Activated CD4-positive, alpha-beta T cell treated with anti-CD3 and anti-CD28 coated beads, Interleukin-2, Interleukin-6, amounts not matched to agents 100 ng/mL and 50 ng/mL, durations not matched to agents 16 hours and 8 hours (primary cell): ENCODE measurements at places on chromosomes 11 and 22.

- no peak for DNase-seq
These were observed 356.3 kb downstream of the SOX6 start for GRCh38 chr11:16000065-16000464.

DNA sequence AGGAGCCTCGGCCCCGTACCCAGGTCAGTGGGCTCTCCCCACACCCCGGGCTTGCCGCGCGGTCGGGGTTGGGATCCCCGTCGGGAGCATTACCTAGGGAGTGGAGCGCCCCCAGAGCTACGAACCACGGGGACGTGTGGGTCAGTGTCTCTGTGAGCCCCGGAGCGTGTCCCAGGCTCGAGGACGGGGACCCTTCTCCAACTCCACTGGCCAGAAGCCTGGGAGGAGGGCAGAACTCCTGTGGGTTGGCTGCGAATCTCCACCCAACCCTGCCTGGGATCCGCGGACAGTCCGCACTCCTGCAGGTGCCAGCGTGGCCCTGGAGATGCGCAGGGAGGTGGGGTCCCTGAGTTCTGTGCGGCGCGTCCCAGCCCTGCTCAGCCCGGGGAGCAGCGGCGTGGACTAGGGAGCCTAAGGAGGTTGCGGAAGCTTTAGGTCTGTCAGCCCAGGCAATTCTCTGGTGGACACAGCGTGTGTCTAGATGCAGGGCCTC lies 346 bp downstream of the PPFIBP2 start:
- no peak for DNase-seq

- DNase-seq = no peak
These were observed 566.2 kb downstream of the TBC1D22A start for GRCh38 chr22:47328550-47329243.

- no peak for DNase-seq
These were observed 6.8 kb upstream of the SLC22A8 start for GRCh38 chr11:63022441-63022840.

- no peak for DNase-seq
These were observed 6.6 kb downstream of the WT1 start for GRCh38 chr11:32428665-32429303.

DNA sequence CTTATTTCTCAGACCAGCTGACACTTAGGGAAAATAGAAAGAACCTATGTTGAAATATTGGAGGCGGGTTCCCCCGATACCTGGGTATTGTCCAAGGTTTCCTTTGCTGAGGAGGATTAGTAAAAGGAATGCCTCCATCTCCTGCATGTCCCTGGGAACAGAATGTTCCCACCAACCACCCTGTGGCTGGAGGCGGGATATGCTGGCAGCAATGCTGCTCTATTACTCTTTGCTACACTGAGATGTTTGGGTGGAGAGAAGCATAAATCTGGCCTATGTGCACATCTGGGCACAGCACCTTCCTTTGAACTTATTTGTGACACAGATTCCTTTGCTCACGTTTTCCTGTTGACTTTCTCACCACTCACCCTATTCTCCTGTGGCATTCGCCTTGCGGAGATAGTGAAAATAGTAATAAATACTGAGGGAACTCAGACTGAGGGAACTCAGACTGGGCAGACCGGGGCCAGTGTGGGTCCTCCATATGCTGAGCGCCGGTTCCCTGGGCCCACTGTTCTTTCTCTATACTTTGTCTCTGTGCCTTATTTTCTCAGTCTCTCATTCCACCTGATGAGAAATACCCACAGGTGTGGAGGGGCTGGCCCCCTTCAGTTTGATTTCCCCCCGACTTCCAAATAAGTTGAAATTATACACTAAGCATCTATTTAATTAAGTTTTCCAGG lies 32.1 kb downstream of the IGLL1 start:
- DNase-seq = no peak

DNA sequence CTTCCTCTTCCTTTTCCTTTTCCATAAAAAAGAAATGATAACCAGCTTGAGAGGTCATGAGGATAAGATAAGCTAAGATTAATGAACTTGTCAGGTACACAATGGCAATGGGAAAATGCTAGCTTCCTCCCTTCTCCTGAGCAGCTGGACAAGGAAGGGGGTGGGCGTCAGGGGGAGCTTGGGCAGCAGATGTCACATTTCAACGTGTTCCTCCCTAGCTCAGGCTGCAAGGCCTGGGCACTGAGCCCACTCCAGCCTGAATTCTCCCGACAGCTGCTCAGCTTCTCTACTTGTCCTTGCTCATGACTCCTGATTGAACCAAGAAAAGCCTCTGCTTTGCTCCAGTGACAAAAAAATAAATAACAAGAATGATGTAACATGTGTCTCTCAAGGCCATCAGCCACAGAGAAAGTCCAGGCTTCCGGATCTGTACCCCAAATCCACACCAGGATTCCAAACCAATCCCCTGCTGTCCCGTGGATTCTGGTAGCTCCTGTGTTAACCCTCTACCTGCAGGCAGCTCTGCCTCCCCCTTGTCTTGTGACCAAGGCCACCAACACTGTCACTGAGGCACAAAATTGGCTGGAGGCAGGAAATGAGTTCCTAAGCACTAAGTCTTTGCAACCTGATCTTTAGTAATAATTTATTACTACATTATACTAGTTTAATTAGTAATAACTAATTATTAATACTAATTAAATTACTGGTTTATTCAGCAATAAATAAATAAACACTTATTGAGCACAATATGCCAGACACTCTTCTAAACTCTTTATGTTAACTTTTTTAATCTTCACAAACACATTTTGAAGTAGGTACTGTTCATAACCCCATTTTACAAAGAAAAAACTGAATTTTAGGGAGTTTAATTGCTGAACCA lies 146.5 kb downstream of the CCDC34 start:
- DNase-seq = no peak

GRCh38 chr11:69641681-69642548 lies 959 bp downstream of the CCND1 start:
- no peak for DNase-seq

DNA sequence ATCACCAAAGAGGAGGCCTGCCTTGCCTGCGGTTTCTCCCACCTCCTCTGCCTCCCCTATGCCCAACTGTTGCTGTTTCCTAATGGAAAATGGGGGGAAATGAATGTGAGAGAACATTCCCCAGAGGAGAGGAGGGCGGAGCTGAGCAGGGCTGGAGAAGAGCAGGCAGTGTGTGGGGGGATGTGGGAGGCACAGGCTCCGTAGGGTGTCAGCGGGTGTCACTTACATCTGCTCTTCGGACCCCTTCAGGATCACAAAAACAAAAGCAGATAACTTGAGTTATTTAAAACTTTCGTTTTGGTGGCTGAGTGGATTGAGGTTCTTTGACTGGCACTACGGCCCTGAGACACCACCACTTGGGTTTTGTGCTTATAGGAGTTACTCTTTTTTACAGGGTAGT lies 93.8 kb downstream of the CEP164 start:
- no peak for DNase-seq

DNA sequence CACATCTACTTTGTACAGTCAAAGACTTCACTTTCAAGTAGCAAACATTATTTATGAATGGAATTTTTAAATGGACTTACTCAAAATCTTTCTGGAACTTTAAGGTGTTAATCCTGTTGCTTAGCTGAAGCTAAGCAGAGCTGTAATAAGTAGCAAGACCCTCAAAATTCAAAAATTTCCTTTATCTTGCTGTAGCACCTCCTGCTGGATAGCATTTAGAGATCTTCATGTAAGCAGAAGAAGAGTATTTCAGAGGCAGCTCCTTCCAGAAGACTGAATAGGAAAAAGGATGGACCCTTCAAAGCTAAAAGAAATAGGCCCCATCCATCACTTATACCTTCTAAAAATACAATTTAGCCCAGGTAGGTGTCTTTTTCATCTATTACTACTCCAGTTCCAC lies 3.4 kb downstream of the PHF21A start:
- DNase-seq = peak; percentile 19

GRCh38 chr11:105296386-105296785 lies 156.8 kb upstream of the CARD18 start:
- DNase-seq = no peak
